Kasumi-1 (cell line): ENCODE measurements at places on chromosomes 7 and 10.
A peak's percentile ranks its signal among the peaks of the same experiment; 100 is the strongest.

- no peak for DNase-seq
Observed at GRCh38 chr7:67875558-67875957, 878.9 kb downstream of the TYW1 start.

DNA sequence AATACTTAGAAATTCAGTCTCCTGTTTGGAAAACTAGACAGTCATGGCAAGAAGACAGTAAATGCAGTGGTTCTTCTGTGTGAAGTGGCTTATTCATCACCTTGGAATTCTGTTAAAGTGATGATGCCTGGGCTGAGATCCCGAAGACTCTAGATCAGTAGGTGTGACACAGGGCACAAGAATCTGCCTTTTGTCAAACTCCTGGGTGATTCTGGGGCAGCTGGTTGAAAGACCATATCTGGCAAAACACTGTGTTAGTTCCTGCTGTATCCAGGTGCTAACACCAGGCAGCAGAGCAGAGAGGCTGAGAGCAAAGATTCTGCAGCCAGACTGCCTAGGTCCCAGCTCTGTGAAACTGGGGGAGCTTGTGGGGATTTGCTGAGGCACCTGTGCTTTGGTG, 26.5 kb downstream of the MRC1 start:
- no peak for DNase-seq

- DNase-seq = peak; percentile 11
Observed at GRCh38 chr10:4708123-4708759, 117.8 kb upstream of the AKR1E2 start.

- DNase-seq = no peak
Observed at GRCh38 chr10:100879741-100880360, 32.9 kb upstream of the SLF2 start.

DNA sequence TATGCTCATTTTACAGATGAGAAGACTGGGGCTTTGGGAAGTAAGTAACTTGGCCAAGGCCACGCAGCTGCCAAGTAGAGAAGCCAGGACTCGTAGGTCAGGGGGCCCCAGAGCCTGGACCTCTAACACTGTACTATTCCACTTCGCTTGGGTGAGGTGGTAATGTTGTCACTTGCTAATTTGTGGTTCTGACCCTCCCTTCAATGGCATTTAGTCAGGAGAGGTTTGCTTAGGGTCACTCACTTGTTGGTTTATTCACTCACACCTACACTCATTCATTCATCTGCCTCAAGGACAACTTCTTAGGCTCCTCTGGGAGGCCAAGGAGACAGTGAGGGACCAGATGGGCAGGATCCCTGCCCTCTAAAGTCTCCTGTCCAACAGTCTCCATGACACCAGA, 21.3 kb downstream of the BTBD16 start:
- no peak for DNase-seq

GRCh38 chr7:132291481-132291880, 284.8 kb downstream of the PLXNA4 start:
- DNase-seq = no peak

DNA sequence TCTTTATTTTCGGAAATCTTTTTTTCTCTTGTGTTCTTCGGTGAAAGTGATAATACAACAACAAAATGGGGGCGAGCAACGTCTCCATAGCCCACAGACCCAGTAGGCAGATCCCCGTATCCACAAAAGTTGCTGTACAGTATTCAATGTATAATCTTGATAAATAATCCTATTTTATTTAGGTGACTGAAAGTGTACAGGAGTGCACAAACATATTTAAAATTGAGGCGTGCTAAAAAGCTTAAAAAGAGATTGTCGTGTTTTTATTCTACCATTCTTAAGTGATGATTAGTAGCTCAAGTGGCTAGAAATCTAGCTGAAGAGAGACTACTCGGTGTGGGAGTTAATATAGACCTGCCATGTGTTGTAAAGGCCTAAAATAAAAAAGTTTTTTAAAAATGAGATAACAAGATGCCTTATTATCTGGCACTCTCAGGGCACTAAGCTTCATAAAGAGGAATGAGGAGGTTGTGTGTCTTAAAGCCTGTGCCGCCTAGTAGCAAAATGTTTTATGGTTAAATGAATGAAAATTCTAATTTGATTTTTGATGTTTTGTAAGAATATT, 1.6 kb downstream of the CAPZA2 start:
- no peak for DNase-seq

DNA sequence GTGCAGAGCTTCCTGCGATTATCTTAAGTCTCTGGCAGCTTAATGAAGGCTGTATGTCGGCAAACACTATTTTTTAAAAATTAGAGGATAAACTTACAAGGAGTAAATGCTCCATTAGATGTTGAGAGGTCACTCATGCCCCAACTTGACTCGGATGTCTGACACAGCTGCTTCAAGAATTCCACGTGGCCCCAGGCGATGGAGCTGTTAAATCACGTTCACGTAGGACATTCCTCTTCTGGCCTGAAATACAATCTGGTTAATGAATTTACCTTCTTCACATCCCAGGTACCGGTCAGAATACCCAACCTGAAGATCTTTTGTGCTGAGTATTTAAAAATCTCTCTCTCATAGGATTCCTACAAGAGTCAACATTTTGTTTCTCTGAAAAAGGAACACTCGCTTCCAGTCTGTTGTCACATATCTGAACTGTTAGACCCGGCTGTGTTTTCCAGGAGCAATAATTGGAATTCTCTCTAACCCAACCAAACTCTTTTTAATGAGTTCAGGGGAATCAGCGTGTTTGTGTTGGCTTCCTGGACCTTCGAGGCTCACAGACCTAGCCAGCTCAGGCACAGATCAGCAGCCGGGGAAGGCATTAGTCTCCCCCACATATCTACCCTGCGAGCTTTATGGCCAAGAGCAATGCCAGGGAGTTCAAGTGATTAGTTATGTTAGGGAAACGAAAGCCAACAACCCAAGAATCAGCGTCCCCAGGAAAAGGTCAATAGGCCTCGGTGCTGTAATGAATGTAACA, 284.9 kb downstream of the FGFR2 start:
- no peak for DNase-seq
